ENCODE measurements at places on chromosomes 6 and 20.

DNA sequence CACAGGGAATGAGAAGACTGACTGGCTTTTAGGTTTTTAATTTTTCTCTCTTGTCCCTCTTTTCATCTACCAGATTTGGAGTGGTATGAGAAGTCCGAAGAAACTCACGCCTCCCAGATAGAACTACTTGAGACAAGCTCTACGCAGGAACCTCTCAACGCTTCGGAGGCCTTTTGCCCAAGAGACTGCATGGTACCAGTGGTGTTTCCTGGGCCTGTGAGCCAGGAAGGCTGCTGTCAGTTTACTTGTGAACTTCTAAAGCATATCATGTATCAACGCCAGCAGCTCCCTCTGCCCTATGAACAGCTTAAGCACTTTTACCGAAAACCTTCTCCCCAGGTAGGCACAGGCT is 644 bp downstream of the MAD2L1BP start:
- DNase-seq = peak; percentile 36

DNA sequence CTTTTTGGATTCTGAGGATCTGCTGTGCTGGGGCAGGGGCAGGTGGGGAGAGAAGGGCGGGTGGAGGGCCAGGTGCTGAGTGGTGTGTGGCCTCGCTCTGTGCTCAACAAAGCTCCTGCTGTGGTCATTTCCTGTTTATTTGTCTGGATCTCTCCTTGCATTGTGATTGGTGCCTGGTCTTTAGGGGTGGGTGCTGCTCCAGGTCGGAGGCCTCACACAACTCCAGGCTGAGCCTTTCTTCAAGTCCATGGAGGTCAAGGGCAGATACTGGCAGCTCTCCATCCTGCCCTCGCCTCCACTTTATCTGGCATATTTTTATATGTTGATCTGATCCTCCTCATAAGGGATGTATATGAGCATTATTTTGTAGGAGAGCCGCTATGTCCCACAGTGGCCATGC is 36.2 kb downstream of the HLA-F start:
- DNase-seq = no peak

- DNase-seq = no peak
These were observed 46.5 kb downstream of the KCNQ2 start for GRCh38 chr20:63425846-63426485.

DNA sequence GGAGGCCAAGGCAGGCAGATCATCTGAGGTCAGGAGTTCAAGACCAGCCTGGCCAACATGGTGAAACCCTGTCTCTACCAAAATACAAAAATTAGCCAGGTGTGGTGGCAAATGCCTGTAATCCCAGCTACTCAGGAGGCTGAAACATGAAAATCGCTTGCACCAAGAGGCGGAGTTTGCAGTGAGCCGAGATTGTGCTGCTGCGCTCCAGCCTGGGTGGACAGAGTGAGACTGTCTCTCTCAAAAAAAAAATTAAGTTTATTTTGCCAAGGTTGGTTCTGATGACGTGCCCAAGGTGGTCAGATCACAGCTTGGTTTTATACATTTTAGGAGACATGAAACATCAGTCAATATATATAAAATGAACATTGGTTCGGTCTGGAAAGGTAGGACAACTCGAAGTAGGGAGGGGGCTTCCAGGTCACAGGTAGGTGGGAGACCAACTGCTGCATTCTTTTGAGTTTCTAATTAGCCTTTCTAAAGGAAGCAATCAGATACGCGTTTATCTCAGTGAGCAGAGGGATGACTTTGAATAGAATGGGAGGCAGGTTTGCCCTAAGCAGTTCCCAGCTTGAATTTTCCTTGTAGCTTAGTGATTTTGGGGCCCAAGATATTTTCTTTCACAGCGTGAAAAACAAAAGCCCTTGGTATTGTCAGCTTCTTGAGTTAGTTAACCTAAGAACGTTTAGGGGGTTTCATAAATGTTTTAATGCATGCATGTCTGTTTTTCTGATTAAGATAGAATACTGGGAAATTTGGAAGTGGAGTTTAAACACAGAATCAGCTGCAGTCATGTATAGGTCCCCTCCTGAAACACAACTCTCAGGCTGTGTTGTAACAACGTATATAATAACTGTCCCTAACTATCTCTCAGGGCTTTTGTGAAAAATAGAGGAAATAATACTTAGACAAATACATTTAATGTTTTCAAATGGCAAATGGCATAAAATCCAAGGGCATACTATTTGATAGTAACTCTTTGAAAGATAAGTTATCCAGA is 16.7 kb downstream of the ACOT13 start:
- no peak for DNase-seq

GRCh38 chr6:118501099-118501498 is 47.0 kb upstream of the PLN start:
- DNase-seq = no peak

DNA sequence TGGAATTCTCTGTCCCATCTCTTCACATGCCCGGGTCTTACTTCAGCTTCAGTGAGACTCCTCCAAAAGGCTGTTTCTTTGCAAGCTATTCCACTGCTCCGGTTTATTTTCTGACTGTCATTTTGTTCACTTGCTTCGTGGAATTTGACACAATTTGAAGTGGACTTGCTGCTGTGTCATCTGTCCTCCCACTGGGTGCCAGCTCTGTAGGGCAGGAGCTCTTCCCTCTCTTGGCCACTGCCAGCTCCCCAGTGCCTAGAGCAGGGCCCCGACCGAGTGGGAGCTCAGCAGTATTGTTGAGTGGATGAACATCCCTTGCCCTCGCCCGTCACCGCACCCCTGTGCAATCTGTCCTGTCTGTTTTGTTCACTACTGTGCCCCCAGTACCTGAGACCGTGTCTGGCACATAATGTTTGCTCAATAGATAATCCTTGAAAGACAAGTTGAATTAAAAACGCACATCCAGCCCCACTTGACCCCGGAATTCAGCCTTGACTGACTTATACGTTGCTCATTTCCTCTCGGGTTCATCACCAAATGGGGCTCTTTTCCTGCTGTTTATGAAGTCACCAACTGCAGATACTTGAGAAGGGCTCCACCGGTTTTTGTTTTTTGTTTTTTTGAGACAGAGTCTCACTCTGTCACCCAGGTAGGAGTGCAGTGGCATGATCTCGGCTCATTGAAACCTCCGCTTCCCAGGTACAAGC is 170.3 kb upstream of the KCNG1 start:
- no peak for DNase-seq

- DNase-seq = no peak
These were observed 186.7 kb downstream of the TFAP2C start for GRCh38 chr20:56815796-56816195.

- no peak for DNase-seq
These were observed 390.8 kb downstream of the RNGTT start for GRCh38 chr6:88572449-88573139.

DNA sequence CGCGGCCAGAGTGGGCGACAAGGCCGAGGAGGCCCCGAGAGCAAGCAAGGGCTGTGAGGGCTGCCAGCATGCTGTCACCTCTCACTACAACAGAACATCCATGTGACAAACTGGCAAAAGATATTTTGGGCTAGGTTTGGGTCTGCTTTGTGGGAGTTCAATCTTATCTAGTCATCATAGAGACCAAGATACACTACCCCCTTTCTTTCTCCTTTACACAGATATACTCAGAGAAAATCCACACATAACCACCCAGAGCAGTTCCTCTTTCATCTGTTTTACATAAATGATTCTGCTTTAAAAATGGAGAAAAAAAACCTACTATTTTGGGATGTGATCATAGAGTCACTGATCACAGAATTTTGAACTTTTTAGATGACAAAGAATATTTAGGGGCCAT is 16.8 kb downstream of the SOX4 start:
- DNase-seq = no peak

- peak; percentile 75 for DNase-seq
These were observed 25.0 kb upstream of the ABT1 start for GRCh38 chr6:26571592-26572296.

GRCh38 chr20:8223091-8223870 is 91.2 kb downstream of the PLCB1 start:
- DNase-seq = no peak

DNA sequence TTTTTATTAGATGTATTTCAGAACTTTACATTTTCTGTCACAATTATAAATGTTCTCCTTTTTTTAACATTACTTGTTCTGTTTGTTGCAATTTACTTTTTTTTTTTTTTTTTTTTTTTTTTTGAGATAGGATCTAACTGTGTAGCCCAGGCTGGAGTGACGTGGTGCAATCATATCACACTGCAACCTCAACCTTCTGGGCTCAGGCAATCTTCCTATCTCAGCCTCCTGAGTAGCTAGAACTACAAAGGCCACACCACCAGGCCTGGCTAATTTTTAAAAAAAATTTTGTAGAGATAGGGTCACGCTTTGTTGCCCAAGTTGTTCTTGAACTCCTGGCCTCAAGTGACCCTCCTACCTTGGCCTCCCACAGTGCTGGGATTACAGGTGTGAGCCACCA is 15.1 kb upstream of the MBOAT1 start:
- DNase-seq = no peak

- DNase-seq = peak; percentile 62
These were observed 700 bp upstream of the LAMA5 start for GRCh38 chr20:62367633-62368391.

GRCh38 chr6:57307850-57308249 is 9.6 kb upstream of the PRIM2 start:
- DNase-seq = no peak

Measured in activated T-cell treated with anti-CD3 and anti-CD28 coated beads, Interleukin-2, amount 50 U/mL, for 24 hours (primary cell).